Gastroesophageal sphincter (tissue), 4 donors: ENCODE measurements at places on chromosomes 7 and 10. TPM values are rescaled to one million over a fixed set of nuclear protein-coding genes. Genes with fewer than 3 reads are reported as not detected.

DNA sequence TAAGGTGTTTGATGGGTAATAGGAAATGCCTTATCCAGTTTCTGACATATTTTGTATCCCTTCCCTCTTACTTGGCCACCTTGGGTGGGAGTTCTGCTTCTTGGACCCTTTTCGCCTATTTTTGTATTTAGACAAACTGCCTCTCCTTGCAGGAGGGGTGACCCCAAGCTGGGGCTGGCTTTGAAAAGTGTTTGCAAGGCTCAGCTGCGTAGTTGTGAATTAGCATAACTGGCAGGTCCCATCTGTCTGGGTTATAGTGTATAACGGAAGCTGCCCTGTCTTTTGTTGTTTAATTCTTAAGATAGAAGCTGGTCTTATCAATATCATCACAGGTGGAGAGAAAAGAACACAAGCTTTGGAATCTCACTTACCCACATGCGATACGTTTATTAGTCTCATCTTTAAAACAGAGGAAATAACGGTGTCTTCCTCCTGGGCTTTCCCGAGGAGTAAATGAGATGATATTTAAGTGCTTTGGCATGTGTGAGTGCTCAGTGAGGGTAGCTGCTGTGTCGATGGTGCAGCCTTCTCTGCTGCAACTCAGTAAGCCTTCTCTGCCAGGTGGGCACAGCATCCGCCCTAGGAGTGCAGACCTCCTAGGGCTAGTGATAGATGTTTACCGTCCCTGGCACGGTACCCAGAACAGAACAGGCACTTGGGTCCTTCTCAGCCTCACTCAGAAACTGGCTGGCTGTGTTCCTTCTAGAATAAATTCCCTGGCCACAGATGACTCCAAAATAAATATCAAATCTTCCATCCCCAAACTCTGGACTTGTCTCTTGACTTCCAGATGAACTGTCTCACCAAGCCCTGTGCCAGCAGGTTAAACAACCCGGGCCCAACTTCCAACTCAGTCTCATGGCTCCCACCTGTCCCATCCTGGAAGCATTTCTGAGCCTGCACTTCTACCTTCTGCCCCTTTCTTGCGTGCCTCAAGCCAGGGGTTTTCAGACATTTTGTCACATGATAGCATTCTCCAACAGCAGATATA, 227.3 kb downstream of the GFRA1 start:
- no peak for ATAC-seq

- no peak for ATAC-seq
Measured at GRCh38 chr10:61623161-61623560, 39.6 kb upstream of the CABCOCO1 start.

SPDYE9 gene
- not detected for total RNA-seq

ACSL5 gene
- total RNA-seq: 9.8 TPM
